ENCODE measurements at places on chromosomes 11 and 22.

DNA sequence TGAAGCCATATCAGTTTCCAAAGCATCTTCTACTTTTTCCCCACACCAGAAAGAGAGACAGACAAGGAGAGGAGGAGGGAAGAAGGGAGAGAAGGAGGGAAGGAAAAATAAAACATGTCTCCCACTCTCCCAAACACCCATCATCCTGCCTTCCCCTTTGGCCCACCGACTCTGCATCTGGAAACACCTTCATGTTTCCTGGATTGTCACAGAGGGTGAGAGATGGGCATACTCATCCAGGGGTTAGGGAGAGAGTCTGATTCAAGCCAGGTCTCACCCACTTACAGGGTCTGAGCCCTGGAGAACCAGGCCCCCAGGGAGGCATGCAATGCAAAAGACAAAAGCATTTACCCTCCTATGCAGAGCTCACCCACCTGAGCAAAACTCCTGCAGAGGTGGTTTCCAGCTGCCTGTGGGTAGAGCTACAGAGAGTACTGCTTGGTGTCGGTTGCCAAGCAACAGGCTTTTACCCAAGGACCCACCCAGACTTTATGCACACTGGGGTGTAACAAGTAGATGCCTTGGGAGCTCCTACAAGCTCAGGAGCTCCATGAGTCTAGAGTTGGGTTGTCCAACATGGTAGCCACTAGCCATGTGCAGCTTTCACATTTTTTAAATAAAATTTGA, 33.4 kb downstream of the MN1 start:
- DNase-seq: no peak

DNA sequence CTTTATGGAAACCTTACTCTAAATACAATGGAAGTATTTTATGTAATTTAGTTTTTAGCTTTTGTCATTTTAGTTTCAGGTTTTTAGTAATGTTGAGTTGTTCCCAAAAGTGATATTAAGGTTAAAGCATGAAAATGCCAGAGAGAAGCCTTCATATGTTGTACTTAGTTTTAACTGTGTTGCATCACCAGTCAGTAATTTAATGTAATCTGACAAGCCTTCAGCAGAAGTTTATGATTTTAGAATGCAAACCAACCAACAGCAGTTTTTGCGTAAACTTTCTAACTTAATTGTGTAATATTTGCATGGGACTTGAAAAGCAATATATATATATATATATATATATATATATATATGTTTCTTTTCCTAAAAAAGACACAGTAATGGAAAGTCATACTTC, 110.6 kb downstream of the MSANTD4 start:
- no peak for DNase-seq

DNA sequence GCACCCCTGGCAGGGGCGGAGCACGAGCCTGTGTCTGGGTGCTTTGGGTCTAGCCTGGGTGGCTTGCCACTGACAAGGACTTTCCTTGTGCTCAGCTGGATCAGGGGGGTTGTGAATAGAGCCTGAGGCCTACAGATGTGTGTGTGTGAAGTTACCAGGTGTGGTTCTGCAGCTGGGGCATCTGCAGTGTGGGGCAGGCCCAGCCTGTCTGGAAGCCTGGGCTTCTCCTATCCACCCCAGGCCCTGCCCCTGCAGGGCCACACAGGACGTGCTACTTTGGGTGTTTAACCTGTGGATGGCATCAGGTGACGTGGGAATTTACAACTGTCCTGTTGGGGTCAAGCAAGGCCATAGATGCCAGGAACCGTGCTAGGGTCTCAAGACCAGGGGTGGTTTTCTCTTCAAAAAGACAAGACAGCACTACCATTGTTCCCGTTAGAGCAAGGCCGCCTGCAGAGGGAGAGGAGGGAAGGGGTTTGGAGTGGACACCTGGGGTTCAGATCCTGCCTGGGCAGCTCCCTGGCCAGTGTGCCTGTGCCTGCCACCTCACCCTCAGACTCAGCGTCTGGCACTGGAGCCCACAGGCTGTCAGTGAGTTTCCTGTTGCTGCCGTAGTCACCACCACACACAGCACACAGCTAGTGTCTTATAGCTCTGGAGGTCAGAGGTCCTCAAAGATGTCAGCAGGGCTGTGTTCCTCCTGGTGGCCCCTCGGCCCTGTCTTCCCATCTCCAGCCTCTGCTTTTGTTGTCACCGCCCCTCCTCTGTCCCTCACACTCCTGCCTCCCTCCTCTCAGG, 31.6 kb downstream of the CTTN start:
- DNase-seq: no peak

GRCh38 chr11:64805481-64805880, 2.5 kb upstream of the MAP4K2 start:
- no peak for DNase-seq

GRCh38 chr11:11170352-11171084, 182.5 kb downstream of the CSNK2A3 start:
- no peak for DNase-seq

Measured in kidney glomerular epithelial cell (primary cell).